ENCODE measurements at places on chromosomes 1 and 21. TPM values are rescaled to one million over a fixed set of nuclear protein-coding genes. Genes with fewer than 3 reads are reported as not detected.

Gene CACNA1S
- total RNA-seq: not detected

Gene AQP10
- total RNA-seq: not detected

Gene SMG7
- total RNA-seq: 76.0 TPM

Gene ALX3
- total RNA-seq: not detected

DNA sequence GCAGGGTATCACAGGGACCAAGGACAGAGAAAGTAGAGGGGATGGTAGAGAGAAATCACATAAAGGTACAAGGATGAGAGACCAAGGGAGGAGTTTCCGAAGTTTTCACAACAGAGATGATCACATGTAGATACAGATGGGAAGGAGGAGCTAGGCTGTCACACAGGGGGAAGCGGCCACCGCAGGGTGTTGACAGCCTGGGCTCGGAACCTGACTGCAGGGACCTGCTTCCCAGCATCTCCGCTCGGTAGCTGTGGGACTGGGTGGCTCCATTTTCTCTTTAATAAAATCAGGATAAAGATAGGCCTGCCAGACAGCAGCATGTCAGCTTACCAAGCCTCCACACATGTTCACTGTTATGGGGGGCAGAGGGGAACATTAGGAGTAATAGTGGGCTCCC is 32.3 kb downstream of the CDCA8 start:
- no peak for DNase-seq

Gene UBE4B
- 31.6 TPM for total RNA-seq

Gene ATF3
- total RNA-seq: 13.1 TPM

DNA sequence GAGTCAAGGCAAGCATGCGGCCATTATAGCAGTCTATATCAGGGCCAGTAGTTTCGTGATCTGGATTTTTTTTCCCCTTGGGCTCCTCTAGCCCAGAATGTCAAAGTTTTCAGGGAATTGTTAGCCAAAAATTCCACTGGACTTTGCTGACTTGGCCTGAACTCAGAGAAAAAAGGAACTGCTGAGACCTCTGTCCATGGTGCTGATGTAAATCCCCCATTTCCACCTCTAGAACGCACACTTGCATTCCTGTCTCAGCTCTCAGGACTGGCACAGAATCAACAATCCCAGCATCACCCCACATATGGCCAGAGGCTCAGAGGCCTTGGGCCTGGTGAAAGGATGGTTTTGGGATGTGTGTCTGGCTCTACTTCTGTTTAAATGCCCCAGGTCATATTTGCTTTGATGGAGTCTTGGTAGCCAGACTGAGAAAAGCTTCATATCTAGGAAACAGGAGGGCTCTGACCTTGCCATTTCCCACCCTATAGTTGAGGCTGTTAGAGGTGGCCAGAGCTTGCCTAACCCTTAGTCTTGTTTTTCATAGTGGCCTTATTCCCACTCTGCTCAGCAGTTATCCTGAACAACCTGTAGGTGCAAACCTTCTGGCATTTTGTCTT is 16.9 kb upstream of the EFCAB14 start:
- DNase-seq: no peak

GRCh38 chr1:242209063-242209462 is 210.2 kb upstream of the MAP1LC3C start:
- DNase-seq: no peak

All from activated naive CD8-positive, alpha-beta T cell treated with anti-CD3 and anti-CD28 coated beads, Interleukin-2, amount 10 ng/mL, durations not matched to agents 7 days and 5 days (primary cell).